T-helper 17 cell (primary cell): ENCODE measurements at places on chromosomes 5 and 9. TPM values are rescaled to one million over a fixed set of nuclear protein-coding genes. Genes with fewer than 3 reads are reported as not detected.
A peak's percentile ranks its signal among the peaks of the same experiment; 100 is the strongest.

DNA sequence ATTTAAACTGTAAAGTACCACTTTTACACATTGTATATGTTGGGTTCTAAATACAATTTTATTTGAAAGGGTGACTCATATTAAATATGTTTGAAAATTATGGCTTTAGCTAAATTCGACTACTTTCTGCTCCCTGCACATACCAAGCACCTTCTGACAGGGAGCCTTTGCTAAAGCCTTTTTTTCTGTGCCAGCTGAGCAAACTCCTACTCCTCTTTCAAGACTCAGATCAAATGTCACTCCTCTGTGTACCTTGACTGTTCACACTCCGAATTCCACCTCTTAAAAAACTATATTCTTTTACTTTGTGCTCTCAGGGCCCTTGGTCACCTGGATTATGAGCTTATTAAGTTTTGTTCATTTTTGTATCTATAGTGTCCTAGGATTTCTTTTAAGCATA is 6.5 kb upstream of the OXCT1 start:
- peaks cover 13% of the 10 kb centered on the region for H3K27me3 ChIP-seq
- DNase-seq = no peak
- H3K4me3 ChIP-seq = no peak overlapping the region
- H3K27ac ChIP-seq = no peak overlapping the region

The IFNA5 gene
- not detected for total RNA-seq

- peaks cover 36% of the 10 kb centered on the region for H3K4me1 ChIP-seq
- DNase-seq = no peak
- no peaks in the 10 kb centered on the region for H3K27me3 ChIP-seq
- H3K36me3 ChIP-seq = no peaks in the 10 kb centered on the region
Observed at GRCh38 chr5:151772029-151772845, 483 bp downstream of the G3BP1 start.

DNA sequence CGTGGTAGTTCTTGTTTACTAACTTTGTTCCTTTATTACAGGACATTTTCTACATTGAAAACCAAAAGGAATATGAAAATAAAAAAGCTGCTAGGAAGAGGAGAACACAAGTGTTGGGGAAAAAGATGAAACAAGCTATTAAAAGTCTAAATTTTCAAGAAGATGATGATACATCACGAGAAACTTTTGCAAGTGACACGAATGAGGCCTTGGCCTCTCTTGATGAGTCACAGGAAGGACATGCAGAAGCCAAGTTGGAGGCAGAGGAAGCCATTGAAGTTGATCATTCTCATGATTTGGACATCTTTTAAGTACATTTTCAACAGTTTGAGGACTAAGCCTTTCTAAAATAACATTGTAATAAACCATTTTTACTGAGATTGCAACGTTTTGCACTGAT is 23.8 kb downstream of the PHAX start:
- peak overlapping the region; percentile 9 for H3K27ac ChIP-seq
- no peak for DNase-seq
- no peaks in the 10 kb centered on the region for H3K36me3 ChIP-seq
- H3K27me3 ChIP-seq = no peaks in the 10 kb centered on the region
- H3K4me3 ChIP-seq = no peak overlapping the region

GRCh38 chr9:87469793-87470465 is 27.7 kb upstream of the DAPK1 start:
- peaks cover 4% of the 10 kb centered on the region for H3K27me3 ChIP-seq
- H3K36me3 ChIP-seq = no peaks in the 10 kb centered on the region
- no peak overlapping the region for H3K27ac ChIP-seq
- no peak for DNase-seq
- no peaks in the 10 kb centered on the region for H3K4me1 ChIP-seq
